Mucosa of descending colon (tissue), 3 donors: ENCODE measurements at places on chromosomes 7 and 10.

DNA sequence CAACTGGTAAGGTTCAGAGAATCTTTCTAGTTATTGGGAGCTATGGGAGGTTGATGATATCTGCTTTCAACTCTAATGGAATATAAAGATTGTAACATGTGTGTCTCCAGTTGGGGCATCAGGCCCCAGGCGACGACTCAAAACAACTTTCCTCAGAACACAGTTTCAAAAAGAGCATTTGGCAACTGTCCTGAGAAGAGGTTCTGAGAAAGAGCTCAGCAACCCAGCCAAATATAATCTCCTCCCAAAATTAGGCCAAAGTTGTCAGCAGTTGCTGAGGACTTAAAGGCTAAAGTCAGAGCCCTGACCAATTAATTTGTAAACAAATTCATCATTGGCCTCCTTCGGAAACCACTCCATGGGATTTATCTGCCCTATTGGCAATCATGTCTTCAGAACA, 251.1 kb upstream of the NFE2L3 start:
- no peak for DNase-seq

GRCh38 chr10:22823109-22823508, 104.7 kb upstream of the ARMC3 start:
- no peak for DNase-seq

GRCh38 chr7:106584914-106585759, 75.8 kb downstream of the CCDC71L start:
- no peak for DNase-seq

GRCh38 chr10:80041162-80041561, 37.3 kb upstream of the TMEM254 start:
- no peak for DNase-seq

DNA sequence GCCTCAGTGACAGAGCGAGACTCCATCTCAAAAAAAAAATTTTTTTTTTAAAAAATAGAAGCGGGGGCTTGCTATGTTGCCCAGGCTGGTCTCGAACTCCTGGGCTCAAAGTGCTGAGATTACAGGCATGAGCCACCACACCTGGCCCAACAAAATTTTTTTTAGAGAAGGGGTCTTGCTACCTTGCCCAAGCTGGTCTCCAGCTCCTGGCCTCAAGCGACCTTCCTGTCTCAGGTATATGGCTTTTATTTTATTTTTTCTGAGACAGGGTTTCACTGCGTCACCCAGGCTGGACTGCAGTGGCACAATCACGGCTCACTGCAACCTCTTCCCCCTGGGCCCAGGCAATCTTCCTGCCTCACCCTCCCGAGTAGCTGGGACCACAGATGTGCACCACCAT, 1.6 kb upstream of the ABHD11 start:
- no peak for DNase-seq

- no peak for DNase-seq
Measured at GRCh38 chr10:59279991-59280505, 82.3 kb downstream of the FAM13C start.

DNA sequence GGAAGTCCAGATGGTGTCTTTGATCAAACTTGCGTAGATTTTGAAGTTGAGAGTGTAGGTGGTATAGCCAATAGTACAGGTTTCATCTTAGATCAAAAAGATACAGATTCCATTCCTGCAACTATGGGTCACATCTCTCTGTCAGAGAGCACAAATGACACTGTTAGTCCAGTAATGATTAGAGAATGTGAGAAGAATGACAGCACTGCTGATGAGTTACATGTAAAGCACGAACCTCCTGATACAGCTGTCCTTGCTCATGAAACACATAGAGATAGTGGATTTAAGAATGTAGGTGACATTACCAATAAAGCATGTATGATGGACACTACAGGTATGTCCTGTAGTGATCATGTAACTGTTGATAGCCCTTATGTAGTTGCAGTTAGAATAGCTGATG, 59.1 kb downstream of the LOXL4 start:
- no peak for DNase-seq

- DNase-seq, result no peak
Measured at GRCh38 chr7:5598261-5598761, 174.7 kb upstream of the TNRC18 start.

- no peak for DNase-seq
Measured at GRCh38 chr7:15985587-15986384, 299.3 kb upstream of the MEOX2 start.

DNA sequence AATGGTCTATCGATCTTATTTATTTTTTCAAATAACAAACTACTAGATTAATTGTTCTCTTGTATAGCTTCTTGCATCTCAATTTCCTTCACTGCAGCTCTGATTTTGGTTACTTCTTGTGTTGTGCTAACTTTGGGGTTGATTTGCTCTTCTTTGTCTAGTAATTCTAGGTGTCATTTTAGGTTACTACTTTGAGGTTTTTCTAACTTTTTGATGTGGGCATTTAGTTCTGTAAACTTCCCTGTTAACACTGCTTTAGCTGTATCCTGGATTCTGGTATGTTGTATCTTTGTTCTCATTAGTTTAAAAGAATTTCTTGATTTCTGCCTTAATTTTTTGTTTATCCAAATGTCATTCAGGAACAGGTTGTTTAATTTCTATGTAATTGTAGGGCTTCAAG, 1188.0 kb downstream of the DNAJB9 start:
- DNase-seq, result no peak

DNA sequence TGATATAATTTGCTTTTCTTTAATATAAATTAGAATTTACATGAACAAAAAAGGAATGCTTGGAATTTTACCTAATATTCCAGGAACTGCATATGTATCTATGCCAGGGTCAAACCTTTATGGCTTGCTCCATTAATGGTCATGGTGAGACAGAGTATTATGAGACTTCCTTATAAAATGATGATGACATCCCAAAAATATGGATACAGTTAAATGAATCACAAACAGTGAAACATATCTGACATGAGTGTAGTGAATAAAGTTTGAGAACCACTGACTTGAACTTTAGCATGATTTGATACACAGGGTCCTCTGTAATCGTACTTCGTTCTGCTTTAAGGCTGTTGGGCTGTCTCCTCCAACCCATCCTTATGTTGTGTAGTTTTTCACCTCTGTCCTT, 51.8 kb downstream of the MARCHF5 start:
- DNase-seq, result no peak

- no peak for DNase-seq
Measured at GRCh38 chr7:38753347-38753746, 122.2 kb upstream of the AMPH start.

DNA sequence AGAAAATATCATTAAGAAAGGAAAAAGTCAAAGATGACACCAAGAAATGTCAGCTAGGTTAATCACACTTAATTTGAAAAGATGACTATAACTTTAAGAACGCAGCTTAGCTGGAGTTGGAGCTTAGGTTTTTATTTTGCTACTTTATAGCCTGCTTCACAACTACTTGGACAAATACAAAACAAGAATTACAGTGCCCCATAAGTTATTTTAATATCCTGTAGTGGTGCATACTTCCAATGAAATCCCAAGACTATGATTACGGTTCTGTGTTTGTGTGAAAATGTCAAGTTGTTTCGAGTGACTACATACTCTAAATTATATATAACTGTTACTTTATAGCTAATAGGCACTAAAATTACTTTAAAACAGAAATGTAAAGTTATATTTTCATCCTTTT, 244.6 kb upstream of the MGMT start:
- no peak for DNase-seq

DNA sequence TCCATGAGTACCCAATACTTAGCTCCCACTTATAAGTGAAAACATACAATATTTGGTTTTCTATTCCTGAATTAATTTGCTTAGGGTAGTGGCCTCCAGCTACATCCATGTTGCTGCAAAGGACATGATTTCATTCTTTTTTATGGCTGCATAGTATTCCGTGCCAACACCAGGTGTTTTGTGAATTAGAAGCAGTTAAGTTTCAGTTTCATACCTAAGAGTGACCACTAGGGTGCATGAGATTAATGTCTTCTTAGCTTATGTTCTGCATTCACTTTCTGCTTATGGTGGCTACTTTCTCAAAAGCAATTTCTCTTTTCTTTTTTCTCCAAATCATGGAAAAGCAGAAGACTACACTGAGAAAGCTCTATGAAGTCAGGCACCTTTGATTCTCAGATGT, 65.1 kb upstream of the VSTM2A start:
- DNase-seq, result no peak

- DNase-seq, result no peak
Measured at GRCh38 chr7:66679633-66680244, 51.1 kb downstream of the KCTD7 start.

DNA sequence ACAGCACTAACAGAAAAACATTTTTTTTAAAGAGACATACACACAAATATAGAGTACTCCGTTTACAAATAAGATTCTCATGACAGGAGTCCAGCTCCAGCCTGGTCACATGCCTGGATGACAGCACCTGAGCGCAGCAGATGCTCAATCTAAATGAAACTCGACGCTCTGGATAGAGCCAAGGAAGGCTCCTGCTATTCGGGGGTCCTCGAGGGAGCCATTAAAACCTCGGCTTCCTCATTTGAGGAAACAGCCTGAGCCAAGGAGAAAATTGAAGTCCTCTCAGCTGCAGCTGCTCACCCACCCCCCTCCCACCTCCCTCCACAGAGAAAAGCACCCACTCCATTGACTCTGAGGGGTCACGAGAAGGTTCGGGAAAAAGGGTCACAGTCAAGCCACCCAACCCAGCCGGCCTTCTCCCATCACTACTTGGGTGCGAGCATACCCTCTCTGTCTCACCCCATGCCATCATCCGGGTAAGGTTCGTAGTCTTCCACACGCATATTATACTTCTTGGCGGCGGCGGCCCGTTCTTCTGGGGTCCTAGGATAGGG, 673 bp downstream of the NDUFB8 start:
- no peak for DNase-seq

DNA sequence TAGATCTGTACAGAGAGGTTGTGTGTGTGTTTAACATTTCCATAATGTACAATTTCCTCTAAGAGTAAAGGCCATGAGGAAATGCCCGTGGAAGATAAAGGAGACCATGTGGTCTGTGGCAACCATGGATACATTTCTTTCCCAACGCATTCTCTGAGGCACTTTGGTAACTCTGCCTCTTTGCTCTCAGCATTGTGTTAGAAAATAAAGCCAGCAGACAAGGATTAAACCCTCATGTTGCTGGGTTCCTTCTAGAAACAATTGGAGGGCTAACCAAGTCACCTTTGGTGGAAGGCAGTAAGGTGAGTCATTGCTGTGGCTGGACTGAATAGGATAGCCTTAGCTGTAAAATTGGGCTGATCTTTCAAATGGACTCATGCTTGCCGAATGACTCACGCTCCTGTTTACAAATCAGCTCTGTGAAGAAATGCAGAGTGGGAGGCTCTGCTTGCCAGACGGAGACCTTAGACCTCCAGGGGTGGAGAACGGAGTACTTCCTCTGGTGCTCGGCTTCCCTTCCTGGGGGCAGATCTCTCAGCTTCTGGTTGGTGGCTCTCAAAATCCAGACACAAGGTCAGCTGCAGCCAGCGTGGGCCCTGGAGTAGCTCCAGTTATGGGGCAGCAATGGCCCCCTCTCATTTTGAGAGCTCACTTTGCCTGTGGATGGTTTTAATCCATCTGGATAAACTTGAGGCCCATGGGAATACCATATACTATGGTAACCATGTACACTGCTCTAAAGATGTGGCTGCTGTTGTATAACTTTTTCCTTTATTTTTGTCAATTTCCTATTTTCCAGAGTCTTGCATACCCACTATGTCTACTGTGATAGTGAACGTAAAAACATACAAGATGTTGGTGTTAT, 137.3 kb downstream of the TCF7L2 start:
- DNase-seq, result peak; percentile 62

- no peak for DNase-seq
Measured at GRCh38 chr10:21501091-21501490, 24.4 kb downstream of the SKIDA1 start.

DNA sequence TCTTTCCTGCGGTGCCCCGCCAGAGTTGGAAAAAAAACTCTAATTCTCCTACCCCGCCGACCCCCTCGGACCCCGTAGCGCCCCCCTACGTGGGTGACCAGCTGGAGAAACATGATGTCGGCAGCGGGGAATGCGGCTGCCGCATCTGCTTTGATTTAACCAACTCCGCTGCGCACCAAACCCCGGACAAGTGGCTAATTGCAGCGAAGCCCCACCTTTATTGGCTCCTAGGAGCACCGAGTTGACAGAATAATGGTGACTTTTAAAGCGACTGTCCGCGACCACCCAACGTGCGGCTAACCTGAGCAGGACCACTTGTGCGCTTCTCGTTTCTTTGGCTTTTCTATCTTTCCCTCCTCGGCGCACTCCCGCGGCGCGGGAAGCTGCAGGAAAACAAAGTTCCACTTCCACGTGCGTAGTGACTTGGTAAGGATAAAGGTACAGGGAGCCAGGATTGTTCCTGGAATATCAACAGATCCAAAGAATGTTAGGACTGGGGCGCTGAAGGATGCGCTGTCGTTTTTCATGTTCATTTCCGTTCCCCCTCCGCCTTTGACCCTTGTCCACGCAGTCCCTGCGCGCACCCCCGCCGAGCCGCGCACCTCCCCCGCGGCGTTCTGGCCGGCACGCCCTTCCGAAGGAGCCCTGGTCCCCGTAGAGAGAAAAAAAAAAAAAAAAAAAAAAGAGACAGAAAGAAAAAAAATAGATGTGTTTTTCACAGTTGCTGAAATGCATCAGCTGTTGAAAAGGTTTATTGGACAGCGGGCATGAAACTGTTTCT, 1.4 kb downstream of the WNT16 start:
- peak; percentile 35 for DNase-seq

GRCh38 chr10:17865351-17865750, 56.2 kb downstream of the MRC1 start:
- no peak for DNase-seq

- DNase-seq, result peak; percentile 19
Measured at GRCh38 chr10:77287647-77288120, 349.9 kb downstream of the KCNMA1 start.

GRCh38 chr7:105589356-105590077, 8.2 kb upstream of the EFCAB10 start:
- DNase-seq, result peak; percentile 56

GRCh38 chr10:45160271-45160670, 155.1 kb downstream of the OR13A1 start:
- no peak for DNase-seq

- no peak for DNase-seq
Measured at GRCh38 chr7:44595934-44596635, 10.3 kb upstream of the OGDH start.

DNA sequence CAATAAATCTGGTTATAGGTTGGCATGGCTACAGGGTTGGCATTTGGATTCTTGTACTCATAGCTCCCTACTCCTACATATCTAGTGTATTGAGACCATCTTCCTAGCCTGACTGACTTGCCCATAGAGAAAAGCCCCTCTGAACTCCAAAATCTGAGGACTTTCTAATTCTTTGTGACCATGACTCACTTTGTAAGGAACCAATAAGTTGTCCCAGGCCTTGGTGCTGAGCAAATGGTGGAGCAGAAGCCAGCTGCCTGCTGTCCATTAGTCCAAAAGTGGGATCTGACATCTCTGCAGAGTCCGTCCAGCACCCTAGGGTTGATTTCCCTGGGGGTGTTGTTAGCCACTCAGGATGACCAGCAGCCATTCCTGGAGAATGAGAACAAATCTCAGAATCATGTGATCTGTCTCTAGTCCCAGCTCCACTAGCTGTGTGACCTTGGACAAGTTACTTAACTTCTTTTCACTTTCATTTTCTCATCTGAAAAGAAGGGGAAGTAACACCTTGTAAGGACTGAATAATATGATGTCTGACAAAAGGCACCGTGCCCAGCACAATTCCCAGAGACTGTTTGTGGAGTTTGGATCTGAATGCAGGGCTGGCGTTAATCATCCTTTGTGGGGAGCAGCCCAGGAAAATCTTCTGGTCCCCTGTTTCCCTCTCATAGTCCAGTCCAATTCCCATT, 44.1 kb downstream of the MTURN start:
- no peak for DNase-seq
